BJ (cell line): ENCODE measurements at places on chromosomes 4 and X.

- no peak for DNase-seq
These were observed 30.4 kb downstream of the TBC1D14 start for GRCh38 chr4:6939761-6940743.

GRCh38 chrX:38081909-38082308, 75.6 kb downstream of the SYTL5 start:
- no peak for DNase-seq

DNA sequence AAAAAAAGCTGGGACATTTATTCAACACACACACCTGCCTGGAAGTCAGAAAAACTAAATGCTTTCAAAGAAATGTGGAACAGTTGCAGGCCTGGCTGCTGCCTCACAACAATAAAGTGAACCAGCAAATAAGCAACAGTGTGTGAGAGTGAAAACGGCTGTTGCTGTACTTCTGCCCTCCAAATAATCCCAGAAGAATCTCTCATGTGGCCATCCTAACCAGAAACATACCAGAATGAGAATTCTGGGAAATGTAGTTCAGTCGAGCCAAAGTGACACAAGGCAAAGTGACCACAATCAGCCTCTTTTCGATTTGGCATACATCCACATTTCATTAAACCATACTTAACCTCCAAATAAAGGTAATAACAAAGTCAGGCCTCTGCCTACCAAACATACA, 204.5 kb downstream of the SLC7A11 start:
- peak; percentile 35 for DNase-seq

DNA sequence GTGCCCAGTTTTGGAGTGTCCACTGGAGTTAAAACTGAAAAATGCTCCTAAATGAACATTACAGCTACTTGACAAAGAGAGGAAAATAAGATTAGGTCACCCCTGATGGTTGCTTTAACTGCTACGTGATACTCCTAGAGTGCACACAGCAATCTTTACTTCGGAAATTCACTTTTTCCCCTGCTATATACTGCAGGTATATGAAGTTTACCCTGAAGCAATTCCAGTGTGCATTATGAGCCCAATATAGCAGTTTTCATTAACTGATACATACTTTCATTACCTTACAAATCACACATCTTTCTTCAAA, 773 bp upstream of the ZNF827 start:
- no peak for DNase-seq

- DNase-seq: no peak
These were observed 126.9 kb downstream of the MAML3 start for GRCh38 chr4:140027101-140027500.

DNA sequence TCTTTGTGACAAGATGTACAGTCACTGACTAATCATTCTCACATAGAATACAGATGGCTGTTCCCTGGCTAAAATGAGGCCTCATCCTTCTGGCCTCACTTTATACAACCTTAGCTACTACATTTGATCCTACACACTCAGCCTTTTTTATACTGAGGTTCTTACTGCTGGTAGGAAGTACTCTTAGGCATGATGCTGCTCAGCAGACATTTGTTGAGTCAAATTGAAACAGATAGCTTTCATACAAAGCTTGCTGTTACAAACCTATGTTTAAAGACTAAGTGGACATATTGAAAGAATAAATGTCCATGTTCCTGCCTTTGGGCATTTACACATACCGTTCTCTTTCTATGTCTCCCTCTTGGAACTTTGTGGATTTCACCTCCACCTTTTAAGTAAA, 154.9 kb downstream of the NPFFR2 start:
- DNase-seq: no peak

DNA sequence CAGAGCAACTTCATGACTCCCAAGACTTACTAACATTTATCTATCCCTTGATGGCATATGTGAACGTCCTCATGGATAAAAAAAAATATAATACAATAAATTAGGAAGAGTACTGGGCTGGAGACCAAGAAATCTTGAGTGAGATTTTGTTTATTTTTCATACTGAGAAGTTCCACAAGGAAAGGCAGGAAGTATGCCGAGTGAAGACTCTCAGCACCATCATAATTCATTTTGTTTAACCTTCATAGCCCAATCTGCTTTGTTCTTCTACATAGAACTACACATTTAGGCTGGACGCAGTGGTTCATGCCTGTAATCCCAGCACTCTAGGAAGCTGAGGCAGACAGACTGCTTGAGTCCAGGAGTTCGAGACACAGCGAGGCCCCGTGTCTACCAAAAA, 198.3 kb downstream of the NSUN7 start:
- DNase-seq: no peak

DNA sequence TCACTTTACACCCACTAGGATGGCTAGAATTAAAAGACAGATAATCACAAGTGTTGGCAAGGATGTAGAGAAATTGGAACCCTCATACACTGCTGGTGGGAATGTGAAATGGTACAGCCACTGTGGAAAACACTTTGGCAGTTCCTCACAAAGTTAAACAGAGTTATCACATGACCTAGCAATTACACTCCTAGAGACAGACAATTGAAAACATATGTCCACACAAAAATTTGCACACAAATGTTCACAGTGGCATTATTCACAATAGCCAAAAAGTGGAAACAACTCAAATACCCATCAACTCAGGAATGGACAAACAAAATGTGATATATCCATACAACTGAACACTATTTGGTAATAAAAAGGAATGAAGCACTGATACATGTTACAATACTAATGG, 5.7 kb downstream of the ZNF280C start:
- no peak for DNase-seq
